ENCODE measurements at places on chromosomes 5 and 9.

- DNase-seq: no peak
Observed at GRCh38 chr9:2802494-2802921, 41.4 kb downstream of the PUM3 start.

DNA sequence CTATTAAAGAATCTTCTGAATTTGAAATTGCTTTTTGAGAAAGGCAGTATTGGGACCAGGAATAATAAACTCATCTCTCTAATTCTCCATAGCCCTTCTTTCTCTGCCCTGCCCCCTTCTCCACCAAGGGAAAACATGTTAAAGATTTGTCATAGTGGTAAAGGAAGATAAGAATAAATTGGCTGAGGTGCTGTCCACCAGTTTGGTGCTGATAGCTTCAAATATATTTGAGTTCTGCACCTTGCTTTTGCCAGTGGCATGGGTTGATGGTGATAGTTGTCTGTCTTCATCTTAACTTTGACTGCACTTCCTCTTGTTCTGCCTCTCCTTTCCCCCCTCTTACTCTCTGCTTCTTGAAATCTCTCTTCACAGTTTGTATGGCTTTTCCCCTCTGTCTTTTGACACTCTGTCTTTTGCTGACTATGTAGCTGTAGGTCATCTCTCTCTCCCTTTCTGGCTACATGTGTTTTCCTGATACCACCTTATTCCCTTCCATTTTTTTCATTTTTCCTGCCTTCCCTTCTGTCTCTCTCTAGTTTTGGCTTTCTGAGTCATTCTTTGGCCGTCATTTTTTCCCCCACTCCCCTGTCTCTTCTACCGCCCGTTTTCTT lies 56.6 kb downstream of the NDUFS4 start:
- DNase-seq: no peak

DNA sequence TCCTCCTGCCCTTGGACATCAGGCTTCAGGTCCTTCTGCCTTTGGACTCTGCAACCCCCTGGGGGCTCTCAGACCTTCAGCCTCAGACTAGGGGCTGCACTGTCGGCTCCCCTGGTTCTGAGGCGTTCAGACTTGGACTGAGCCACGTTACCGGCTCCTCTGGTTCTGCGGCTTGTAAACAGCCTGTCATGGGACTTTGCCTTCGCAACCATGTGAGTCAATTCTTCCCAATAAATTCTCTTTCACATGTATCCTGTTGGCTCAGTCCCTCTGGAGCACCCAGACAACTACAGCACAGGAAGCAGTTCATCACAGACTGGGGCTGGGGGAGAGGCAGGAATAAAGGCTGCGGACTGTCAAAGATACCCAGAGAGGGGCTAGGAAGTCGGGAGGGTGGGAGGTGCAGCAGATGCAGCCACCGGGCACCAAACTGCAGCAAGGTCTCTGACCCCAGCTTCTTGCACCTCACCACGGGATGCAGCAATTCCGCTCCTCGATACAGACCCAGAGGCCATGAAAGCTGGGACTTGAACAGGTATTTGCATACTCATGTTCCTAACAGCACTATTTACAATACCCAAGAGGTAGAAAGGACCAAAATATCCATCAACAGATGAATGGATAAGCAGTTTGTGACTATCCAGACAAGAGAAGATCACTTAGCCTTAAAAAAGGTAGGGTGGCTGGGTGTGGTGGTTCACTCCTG lies 100.8 kb downstream of the COL23A1 start:
- DNase-seq: no peak

GRCh38 chr5:56147106-56147505 lies 86.0 kb downstream of the ANKRD55 start:
- DNase-seq: no peak

- no peak for DNase-seq
Observed at GRCh38 chr9:121633736-121634135, 17.7 kb upstream of the DAB2IP start.

Measured in activated naive CD4-positive, alpha-beta T cell treated with anti-CD3 and anti-CD28 coated beads, Interleukin-2, amount 50 U/mL, for 16 hours (primary cell).